Panc1 (cell line): ENCODE measurements at places on chromosomes 1 and 21.

DNA sequence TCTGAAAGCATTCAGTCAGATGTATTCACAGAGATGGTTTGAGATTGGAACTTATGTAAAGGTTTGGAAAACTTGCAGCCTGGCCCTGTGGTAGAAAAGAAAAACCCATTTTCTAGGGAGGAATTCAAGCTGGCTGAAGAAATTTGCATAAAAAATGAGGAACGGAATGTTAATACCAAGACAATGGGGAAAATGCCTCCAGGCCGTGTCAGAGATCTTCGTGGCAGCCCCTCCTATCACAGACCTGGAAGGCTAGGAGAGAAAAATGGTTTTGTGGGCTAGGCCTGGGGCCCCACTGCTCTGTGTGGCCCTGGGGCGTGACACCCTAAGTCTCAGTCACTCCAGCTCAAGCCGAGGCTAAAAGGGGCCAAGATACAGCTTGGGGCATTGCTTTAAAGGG lies 26.7 kb downstream of the NME7 start:
- no peak for DNase-seq

DNA sequence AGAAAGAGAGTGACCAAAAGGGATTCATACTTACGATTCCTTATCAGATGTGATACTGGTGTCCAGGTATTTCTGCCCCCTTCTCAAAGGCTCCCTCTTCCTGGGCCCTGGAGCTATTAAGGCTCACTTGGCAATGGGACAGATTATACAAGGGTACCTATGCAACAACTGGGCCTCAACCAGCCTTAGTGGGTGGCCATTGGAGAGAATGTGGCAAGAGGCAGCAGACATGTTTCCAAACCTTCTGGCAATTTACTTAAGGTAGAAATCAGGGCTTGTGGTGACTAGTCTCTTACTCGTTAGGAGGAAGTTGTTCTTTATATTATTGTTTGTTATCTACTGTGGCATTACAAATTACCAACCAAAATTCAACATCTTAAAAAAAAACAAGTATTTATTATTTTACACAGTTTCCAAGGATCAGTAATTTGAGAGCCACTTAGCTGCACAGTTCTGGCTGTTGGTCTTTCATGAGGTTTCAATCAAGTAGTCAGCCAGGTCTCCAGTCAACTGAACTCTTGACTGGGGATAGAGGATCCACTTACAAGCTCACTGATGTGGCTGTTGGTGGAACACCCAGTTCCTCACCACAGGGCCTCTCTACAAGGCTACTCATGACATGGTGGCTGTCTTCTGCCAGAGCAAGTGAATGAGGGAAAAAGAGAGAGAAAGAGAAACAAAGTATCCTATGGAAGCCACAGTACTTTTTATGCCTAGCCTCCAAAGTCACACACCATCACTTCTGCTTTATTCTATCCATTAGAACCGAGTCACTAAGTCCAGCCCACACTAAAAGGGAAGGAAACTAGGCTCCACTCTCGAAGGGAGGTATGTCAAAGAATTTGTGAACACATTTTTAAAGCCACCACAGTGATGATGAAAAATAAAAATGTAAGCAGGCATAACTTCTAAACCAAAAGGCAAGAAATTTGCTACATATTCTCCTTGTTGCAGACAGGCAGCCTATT lies 10.7 kb downstream of the ZNF648 start:
- DNase-seq, result no peak

DNA sequence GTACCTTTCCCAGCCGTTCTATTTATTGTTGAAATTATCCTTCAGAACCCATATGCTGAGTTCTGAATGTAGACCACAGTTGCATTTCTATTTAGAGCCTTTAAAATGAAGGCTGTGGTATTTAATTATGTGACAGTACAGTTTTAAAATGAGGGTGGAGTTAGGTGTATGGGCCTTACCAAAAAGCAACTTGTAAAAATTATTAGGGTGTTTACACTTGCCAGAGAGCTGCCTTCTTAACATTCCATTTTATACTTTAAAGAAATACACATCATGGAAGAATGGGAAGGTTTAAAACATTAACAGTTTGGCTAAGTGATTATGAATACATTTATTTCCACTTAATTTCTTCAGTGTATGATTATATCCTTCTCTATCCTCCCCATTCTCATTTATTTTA lies 75.7 kb downstream of the RASAL2 start:
- DNase-seq, result no peak

GRCh38 chr1:177341773-177342172 lies 171.0 kb downstream of the BRINP2 start:
- no peak for DNase-seq

- DNase-seq, result no peak
Measured at GRCh38 chr1:200665861-200666260, 3.8 kb downstream of the DDX59 start.

GRCh38 chr1:59107516-59107915 lies 189.4 kb upstream of the FGGY start:
- no peak for DNase-seq

DNA sequence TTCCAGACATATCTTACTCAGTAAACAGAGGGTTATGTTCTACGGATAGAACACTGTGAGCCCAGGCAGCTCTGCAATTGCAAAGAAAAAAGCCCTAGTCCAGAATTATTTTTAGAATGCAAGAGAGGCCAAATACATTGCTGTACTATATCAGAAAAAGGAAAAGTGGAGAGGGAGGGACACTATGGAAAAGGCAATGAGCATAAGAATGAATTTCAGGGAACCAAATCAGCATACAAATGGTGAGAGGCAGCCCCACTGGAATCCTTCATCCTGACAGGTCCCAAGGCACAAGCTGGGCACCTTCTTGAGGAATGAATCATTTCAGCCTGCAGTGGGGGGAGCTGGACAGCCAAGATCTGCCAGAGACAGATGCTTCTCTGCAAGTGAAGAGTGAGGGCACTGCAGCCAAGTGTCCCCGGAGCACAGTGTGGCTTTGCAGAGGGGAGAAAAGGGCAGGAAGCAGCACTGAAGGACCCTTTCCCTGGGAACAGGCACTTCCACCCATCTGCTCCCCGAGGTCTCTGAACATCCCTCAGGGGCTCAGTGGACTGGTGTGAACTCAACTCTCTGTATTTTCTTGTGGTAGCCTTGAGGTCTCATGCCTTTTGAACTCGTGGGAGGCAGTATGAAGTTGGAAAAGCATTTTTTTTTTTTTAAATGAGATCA lies 115.6 kb downstream of the XCL2 start:
- no peak for DNase-seq

- no peak for DNase-seq
Measured at GRCh38 chr1:217494767-217495166, 136.1 kb downstream of the GPATCH2 start.

GRCh38 chr1:235206533-235207208 lies 45.6 kb upstream of the RBM34 start:
- no peak for DNase-seq

DNA sequence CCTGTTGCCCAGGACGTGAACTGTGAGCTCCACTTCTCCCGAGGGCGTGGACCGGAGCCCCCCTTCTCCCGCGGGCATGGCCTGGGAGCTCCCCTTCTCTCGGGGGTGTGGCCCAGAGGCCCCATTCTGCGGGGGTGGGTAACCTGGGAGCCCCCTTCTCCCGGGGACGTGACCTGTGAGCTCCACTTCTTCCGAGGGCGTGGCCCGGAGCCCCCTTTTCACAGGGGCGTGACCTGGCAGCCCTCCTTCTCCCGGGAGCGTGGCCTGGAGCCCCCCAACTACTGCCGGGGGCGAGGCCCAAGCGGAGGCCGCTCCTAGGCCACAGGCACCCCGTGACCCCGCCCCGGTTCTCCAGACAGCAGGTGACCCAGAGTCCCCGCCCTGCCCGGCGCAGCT lies 320 bp downstream of the C1orf174 start:
- no peak for DNase-seq

- no peak for DNase-seq
Measured at GRCh38 chr1:201884425-201884824, 4.3 kb upstream of the SHISA4 start.
